ENCODE measurements at places on chromosomes 2 and 18.
A peak's percentile ranks its signal among the peaks of the same experiment; 100 is the strongest.

- no peak for DNase-seq
Observed at GRCh38 chr2:132255714-132256113, 94.0 kb upstream of the ANKRD30BL start.

DNA sequence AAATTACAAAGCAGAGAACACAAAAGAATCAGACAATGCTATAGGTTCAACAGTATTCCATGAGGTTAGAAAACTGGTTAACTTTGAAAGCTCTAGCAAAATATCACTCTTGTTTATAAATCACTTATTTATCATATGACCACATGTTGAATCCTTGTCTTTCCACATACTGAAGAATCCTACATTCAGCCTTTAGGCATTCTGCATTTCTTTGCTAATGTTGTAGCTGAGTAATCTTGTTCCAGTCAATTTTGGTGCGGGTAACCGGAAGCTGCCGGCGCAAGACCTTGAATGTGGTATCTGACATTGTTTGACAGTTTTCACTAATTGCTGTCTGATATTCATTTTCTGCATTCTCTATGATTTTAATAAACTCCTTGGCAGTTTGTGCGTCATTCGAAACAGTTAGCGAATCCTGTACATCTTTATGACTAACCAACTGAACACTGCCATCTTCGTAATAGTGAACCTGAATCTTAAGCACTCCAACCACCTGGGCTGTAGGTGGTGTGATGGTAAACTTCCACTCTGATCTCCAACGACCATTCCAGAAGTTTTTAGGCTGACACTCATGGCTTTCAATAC is 154.1 kb downstream of the BAZ2B start:
- no peak for DNase-seq

- DNase-seq, result peak; percentile 95
Observed at GRCh38 chr18:79951545-79952455, at the start of gene SLC66A2. Gene SLC66A2, minus strand, starts transcription at chr18:79951653. Its CDS starts 727 bp downstream, at chr18:79950926.

DNA sequence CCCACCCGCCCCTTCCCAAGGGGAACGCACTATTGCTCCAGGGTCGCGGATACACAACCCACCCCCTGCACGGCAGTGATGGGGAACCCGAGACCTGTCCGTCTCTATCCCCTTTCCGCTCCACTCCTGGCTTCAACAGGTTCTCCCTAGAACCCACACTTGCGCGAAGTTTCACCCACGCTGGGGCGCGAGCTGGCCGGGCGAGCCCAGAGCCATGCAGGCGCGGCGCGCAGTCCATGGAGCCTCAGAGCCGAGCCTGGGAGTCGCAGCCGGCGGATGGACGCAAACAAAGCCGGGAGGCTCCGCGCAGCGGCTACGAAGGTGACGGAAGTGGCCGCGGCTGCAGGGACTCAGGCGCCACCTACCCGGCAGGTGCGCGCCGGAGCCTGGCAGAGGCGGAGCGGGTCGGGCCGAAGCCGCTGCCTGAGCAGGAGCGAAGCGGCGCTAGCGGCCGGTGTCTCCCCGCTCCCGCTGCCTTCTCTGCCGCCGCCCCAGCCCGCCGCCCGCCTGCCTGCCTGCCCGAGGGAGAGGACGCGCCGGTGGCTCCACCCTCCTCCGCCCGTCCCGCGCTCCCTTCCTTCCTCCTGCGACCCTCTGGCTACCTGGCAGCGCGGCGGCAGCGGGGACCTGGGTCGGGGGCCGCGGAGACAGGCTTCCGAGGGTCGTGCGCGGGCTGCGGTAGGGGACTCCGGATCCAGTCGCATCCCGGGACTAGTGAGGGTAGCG is 14.0 kb downstream of the ALPG start:
- DNase-seq, result peak; percentile 27

DNA sequence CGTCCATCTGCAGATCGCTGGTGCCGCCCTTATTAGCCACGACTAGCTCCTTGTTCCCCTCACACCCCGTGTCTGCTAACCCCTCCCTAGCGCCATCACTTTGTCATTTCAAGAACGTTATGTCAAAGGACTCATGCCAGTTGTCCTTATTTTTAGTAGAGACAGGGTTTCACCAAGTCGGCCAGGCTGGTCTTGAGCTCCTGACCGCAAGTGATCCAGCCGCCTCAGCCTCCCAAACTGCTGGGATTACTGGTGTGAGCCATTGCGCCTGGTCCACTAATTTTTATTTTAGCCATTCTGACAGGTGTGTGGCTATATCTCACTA is 138.9 kb upstream of the HDAC4 start:
- no peak for DNase-seq

GRCh38 chr18:23354625-23355024 is 98.5 kb upstream of the RIOK3 start:
- DNase-seq, result no peak

GRCh38 chr18:52387175-52387574 is 47.2 kb downstream of the DCC start:
- no peak for DNase-seq

GRCh38 chr2:42974721-42975717 is 182.6 kb upstream of the HAAO start:
- DNase-seq, result peak; percentile 67

- DNase-seq, result no peak
Observed at GRCh38 chr18:77461062-77461688, 211.5 kb downstream of the GALR1 start.

DNA sequence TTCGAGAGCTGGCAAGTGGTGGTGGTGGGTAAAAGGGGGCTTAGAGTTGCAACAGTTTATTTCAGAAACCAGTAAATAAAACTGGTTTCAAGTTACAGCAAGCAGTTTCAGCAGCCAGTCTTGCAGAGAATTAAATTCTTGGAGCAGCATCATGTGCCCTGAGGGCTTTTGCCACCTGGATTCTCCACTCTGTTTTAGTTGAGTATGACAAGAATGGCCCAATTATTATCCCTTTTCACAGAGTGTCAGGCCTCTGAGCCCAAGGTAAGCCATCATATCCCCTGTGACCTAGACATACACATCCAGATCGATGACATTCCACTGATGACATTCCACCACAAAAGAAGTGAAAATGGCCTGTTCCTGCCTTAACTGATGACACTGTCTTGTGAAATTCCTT is 72.8 kb upstream of the FANCL start:
- DNase-seq, result no peak

GRCh38 chr2:130966775-130967490 is 126.3 kb downstream of the FAM168B start:
- no peak for DNase-seq

DNA sequence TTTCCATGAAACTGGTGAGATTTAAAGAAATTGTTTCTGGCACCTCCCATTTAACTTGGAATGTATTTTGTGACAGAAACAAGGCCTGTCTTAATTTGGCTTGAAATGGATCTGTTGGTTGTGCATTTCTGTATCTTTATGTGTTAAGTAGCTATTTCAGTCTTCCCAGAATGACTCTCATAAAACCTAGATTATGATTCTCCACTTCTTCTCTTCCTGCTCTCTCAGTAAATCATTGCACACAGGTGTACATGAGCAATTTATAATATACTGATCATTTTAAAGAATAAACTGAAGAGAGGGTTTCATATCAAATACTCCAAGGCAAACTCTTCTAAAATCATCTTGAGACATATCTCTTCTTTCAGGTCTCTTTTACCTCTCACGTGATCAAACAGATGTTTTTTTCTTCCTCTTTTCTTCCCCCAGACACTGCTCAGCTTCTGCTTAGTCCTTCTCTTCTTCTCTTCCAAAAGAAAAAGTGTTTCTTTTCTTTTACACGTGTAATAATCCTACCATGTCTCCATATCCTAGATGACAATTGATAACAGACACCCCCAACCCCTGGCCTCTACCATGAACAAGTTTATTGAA is 112.0 kb downstream of the PPP1R1C start:
- no peak for DNase-seq

DNA sequence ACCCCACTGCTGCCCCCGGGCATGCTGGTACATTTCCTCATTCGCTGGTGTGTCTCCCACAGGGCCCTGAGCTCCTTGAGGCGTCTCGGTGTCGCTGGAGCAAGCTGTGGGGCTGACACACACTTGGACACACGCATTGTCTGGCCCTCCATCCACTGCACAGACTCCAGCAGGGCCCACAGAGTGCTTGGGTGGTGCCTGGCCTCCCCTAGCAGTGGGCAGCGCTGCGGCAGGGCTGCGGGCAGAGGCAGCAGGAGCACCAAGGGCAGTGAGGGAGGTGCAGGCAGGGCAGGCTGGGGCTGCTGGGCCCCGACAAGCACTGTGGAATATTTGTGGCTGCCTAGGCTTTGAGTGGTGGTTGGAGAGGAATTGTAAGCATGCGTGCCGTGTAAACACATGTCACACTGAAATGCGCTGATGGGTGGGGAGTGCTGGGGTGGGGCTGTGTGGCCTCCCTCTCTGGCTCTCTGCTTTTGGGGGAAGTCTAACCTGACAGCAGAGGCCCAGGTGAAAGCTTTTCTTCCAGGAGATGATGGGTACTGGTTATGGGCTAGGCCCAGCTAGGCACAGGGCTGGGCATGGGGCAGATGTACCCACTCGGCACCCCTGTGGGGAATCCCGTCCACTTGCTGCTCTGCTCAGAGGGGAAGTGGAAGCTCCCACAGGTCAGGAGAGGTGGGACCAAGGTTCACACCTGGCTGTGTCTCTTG is 55.5 kb upstream of the HS6ST1 start:
- no peak for DNase-seq

GRCh38 chr2:106534471-106534870 is 47.3 kb downstream of the CD8B2 start:
- no peak for DNase-seq

GRCh38 chr2:241598061-241598460 is 38.9 kb downstream of the THAP4 start:
- no peak for DNase-seq

DNA sequence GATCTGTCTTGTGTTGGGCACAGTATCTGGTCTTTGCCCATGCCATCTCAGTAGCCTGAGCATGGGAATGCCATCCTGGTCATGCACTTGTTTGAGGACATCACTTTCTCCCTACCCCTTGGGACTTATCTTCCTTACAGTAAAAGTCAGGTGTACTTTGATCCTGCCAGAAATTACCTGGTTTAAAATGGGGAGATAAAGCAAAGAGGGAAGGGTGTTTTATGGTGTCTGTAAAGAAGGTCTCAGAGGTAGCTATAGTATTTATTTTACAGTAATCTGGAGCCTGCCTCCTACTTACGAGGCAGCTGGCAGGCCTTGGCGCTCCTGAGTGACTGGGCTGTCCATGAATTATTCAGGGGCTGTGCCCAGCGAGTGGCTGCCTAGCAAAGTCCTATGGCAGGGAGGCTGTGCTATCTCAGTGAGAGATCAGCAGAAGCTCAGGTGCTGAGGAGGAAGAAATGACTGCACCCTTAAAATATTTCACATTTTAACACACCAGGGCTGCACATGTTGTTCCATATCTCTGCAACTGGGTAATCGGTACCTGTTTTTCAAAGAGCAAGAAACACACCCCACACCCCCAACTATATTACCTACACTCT is 93.9 kb downstream of the SPTBN1 start:
- DNase-seq, result no peak

- DNase-seq, result no peak
Observed at GRCh38 chr2:128160616-128161275, 69.7 kb downstream of the UGGT1 start.

- DNase-seq, result no peak
Observed at GRCh38 chr2:174554529-174555150, 43.0 kb downstream of the WIPF1 start.

GRCh38 chr2:177708106-177708505 is 315.5 kb downstream of the AGPS start:
- no peak for DNase-seq

GRCh38 chr2:173972636-173973035 is 7.5 kb upstream of the SP3 start:
- DNase-seq, result no peak

DNA sequence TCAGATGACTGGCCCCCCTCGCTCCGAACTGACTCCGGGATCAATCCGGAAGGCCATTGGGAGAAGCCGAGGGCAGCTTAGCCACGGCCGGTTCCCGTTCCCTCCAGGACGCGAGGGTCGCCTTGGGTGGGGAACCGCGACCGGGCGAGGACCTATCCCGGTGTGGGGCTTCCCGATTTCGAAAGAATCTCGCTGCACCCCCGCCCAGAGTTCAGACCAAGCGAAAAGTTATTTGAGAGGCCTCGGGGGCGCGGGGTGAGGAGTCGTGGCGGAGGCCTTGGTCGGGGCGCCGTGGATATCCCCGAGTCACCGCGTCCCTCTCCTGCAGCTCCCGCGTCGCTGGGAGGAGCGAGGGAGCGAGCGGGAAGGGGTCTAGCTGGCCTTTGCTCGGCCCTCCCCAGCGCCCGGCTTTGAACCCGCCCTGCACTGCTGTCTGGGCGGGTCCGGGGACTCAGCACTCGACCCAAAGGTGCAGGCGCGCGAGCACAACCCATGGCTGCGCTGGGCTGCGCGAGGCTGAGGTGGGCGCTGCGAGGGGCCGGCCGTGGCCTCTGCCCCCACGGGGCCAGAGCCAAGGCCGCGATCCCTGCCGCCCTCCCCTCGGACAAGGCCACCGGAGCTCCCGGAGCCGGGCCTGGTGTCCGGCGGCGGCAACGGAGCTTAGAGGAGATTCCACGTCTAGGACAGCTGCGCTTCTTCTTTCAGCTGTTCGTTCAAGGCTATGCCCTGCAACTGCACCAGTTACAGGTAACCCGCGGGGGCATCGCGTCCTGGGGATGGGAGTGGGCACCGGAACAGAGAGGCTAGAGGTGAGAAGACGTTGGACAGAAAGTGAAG is at the start of gene CYP27A1:
Gene CYP27A1 (plus strand): TSS at position 457 of the 837 bp plus-strand sequence. CDS start 36 bp downstream, at position 493.
- DNase-seq, result no peak

- DNase-seq, result no peak
Observed at GRCh38 chr18:26551695-26552081, 3.3 kb upstream of the KCTD1 start.

DNA sequence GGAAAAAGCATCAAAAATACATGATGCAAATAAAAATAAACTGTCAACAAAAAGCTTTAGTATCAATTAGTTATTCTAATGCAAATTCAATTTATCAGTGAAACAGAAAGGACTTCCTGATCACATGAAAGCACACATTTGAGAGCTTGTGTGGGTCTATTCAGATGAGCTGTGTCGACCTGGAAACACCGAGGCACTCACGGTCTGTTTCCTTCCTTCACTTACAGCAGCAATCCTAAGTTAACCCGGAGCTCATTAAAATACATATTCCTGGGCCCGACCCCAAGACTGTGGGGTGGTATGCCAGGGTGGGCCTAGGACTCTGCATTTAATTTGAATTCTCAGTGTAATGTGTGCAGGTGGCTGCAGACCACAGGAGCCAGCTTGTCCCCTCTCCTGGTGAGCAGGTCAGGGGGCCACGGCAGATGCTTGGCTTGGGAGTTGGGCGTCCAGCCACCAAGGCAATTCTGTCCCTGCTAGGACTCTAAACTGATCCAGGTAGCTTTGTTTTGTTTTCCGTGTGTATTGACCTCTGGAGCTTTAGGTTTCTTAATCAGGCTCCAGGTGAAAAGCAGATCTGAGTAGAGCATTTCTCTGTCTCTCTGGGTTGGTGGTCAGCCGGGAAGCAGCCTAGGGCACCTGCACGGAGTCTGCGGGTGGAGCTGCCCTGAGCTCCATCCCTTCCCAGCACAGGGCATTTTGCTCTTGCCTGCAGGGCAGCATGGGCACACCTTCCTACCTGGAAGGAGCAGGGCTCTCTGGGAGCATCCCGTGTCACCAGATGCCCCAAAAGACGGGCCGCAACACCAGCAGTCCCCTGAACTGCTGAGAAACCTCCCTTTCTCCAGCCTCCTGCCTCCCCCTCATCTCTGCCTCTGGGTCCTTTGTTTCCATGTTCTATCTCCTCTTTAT is 9.0 kb downstream of the MBP start:
- peak; percentile 36 for DNase-seq

GRCh38 chr18:46891742-46892214 is 25.5 kb downstream of the PIAS2 start:
- DNase-seq, result no peak
